CD4-positive, alpha-beta T cell treated with Interleukin-12 subunit alpha and Interleukin-12 subunit beta, for 1 hour (primary cell): ENCODE measurements at places on chromosomes 5 and 9.

- DNase-seq: no peak
Measured at GRCh38 chr5:147554261-147554817, 44.5 kb upstream of the DPYSL3 start.

GRCh38 chr9:10268531-10269485, 344.0 kb downstream of the PTPRD start:
- DNase-seq: no peak

GRCh38 chr9:124004593-124004992, 7.0 kb upstream of the LHX2 start:
- no peak for DNase-seq

- peak; percentile 8 for DNase-seq
Measured at GRCh38 chr9:91694081-91694870, 255.8 kb downstream of the ROR2 start.

GRCh38 chr5:55363856-55364255, 56.1 kb downstream of the MTREX start:
- DNase-seq: no peak

GRCh38 chr5:169571355-169571754, 12.2 kb upstream of the SPDL1 start:
- DNase-seq: no peak

DNA sequence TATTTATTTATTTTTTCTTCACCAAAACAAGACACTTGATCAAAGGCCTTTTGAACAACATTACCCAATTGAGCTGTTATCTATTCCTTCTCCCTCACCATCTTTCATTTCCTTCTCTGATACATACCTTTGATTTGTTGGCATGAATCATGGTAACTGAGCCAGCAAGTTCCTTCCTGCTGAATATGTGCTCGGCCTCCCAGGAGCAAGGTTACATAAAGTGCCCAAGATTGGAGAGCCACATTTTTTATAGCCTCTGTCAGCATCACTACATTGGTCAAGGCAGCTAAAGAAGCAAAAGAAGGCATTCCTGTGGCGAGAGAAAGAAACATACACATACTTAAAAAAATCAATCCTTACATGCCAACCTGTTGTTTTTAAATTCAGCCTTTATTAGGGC, 369.6 kb downstream of the CYLC2 start:
- no peak for DNase-seq

GRCh38 chr5:152118676-152119470, 194.2 kb upstream of the GLRA1 start:
- DNase-seq: no peak

GRCh38 chr5:79183617-79184016, 52.3 kb upstream of the JMY start:
- no peak for DNase-seq

DNA sequence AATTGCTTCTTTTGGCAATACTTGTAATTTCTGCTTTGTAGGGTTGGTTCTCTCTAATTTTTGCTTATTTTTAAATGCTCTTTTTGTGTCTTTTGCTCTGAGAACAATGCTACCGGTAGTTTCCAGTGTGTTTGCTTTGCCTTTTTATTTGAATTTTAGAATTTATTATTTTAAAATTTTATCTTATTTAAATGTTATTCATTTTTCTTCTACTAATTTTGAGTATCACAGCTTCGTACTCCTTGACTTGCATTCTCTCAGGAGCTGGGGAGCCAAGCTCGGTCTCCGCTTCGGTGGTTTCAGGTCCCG, 45.9 kb downstream of the ANXA2R start:
- no peak for DNase-seq

DNA sequence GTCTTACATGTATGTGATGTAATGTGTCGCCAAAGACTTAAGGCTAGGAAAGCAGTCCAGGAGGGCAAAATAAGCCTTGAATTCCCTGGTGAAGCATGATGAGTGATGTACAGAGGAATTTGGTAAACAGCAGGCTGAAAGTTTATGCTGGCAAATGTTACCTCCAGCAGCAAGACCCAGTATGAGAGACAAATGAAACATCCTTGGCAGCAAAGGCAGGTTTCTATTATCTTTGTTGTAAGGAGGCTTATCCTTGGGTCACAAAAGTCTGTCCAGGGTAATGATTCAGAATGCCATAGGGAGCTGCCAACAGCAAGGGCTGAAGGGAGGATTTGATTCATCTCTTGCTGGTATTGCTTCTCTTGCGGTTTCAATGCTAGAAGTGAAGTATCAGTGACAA, 75.9 kb upstream of the HTR4 start:
- no peak for DNase-seq

- no peak for DNase-seq
Measured at GRCh38 chr5:26681861-26682260, 356.5 kb downstream of the CDH9 start.

DNA sequence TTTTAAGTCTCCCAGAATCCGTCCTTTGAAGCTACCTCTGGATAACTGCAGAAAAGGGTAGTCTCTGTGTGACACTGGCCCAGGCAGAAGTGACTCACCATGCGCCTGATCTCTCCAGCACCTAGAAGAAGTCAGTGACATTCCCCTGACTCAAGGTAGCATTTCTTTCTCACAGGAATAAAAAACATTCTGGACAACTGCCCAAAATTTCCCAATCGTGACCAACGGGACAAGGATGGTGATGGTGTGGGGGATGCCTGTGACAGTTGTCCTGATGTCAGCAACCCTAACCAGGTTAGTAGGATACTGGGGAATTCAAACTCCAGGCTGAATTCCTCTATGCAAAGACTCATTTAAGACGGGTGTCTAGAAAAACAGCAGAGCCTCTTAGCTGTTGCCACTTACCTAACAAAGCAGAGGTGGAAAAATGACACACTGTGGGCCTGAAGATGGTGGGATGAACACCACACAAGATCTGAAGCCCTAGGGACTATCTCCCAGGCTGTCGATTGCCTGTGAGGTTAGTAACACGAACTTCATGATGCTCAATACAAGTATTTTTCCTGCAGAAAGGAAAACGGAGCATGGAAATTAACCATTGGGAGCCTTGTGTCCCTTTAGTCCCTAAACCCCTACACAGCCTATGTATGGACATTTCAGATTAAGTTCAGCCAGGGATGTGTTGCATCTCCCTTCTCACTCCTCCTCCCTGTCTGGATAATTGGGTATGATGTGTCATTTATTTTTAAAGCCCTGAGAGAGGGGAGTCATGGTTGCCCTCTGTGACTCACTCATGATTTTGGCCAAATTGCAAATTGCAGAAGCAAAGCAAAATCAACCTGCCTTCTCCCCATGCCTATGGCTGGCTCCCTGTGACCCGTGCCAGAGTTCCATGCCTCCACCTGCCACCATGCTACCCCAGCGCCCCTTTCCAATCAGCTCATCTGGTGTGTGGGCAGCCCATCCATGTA, 37.2 kb downstream of the THBS4 start:
- DNase-seq: no peak

DNA sequence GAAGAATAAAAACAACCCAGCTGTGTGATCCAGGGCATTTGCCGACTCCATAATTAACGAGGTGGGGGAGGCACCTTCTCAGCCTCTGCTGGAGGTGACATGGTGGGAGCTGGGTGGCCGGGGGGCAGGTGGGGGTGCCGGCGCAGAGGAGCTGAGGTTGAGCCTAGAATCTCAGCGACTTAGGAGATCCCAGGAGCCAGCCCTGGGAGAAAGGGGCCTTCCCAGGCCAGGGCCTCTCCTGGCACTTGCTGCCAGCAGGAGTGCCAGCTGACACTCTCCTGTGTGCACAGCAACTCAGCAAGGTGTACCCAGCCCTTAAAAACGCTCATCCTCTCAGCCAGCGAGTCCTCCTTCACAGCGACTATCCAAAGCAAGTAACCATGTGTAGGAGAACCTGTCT, 62.8 kb upstream of the FCN1 start:
- DNase-seq: no peak

- DNase-seq: no peak
Measured at GRCh38 chr5:150143350-150144245, 12.0 kb downstream of the PDGFRB start.

DNA sequence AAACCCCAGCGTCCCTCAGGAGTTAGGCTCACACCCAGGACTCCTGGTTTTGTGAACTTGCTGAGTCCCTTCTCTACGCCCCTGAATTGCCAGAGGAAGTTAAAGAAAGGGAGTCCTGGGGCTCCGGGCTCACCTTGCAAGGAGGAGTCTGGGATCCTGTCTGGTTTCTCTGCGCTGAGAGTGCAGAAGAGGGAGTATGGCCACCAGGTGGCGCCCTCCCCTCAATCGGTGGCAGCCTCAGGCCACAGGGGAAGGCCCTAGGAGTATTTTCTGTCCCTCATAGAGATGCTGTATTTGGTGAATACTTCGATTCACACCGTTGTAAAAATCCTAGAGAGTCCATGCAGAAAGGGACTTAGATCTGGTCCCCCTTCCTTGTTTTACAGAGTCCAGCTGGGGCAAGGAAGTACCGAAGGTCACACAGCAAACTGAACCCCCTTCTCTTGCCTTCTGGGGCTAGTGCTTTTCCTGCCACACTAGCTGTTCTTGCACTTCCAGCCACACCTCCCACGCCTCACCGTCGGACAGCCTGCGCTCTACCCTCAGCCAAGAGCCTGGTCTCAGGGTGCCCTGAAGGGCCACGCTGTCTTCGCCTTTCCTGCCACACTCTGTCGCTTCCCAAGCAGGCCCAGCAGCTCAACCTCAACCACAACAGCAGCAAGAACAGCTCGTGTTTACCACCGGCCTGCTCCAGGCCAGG, 10.2 kb downstream of the HAND1 start:
- DNase-seq: peak; percentile 63

DNA sequence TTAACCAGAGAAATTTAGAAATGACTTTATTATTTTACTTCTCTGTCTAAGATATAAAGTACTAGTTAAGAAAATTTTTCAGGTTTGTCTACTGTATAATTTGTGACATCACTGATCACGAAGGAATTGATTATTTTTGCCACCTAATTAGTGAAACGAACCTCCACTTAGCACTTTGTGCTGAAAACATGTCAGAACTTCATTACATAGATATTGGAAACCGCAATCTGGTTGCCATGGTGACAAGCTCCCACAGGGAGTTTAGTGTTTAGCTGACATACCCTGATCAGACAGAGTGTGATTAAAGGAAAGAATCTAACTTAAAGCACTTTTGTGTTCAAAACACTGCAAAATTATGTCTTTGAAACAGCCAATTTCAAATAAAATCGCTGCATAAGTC, 668.4 kb upstream of the CCNG1 start:
- DNase-seq: no peak

DNA sequence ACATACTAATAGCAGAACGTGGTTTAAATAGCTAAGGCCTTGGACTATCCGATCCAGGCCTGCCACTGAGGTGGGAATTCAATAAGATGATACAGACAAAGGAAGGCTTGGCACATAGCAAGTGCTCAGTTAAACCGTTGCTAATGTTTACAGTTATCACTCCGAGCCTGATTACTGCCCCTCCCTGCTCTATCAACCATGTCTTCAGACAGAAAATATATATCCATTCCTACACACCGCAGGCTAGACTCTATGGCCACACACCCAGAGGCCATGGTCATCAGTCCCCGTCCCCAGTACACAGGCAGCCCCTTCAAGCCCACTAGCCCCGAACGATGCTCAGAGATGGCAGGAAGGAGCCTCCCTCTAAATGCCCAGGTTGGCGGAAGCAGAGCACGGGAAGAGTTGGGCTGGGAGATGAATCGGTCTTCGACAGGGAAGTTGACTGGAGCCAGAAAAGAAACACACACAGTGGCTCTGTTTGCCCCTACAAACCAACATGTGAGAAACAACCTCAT, 49.7 kb upstream of the STXBP1 start:
- no peak for DNase-seq

DNA sequence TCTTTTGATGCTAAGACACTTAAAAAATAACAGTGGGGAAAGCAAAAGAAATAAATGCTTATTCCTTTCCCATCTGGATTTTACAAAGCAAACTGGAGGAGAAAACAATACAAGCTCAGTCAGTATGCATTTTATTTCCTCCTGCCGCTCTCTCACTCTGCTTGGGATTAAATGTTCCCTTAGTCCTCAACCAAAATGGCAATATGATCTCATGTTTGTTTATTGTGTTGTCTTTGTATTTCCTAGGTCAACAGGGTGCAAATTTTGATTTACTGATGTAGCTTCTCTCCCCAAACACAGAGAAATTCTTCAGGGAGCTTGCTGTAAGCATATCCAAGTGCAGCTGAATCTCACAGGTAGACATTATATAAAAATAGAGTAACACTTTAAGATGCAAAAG, 92.1 kb upstream of the ERBIN start:
- DNase-seq: no peak

DNA sequence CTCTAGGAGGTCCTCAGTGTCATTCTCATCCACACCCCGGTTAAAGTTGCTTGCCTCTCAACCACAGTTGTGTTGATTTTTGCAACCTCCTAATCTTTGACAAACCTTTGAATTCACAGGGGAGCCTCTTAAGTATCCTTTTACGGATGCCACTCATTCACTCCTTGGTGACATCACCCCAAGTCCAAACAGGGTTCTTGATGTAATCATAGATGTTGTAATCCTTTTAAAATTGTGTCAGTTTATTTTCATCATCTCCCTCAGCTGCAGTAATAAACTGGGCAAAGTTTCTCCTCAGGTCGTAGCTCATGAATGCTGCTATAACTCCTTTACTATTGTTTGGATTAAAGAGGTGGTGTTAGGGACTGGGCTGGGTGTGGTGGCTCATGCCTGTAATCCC, 637.2 kb upstream of the NUDT12 start:
- no peak for DNase-seq

GRCh38 chr9:137679695-137680305, 61.0 kb downstream of the EHMT1 start:
- DNase-seq: no peak

DNA sequence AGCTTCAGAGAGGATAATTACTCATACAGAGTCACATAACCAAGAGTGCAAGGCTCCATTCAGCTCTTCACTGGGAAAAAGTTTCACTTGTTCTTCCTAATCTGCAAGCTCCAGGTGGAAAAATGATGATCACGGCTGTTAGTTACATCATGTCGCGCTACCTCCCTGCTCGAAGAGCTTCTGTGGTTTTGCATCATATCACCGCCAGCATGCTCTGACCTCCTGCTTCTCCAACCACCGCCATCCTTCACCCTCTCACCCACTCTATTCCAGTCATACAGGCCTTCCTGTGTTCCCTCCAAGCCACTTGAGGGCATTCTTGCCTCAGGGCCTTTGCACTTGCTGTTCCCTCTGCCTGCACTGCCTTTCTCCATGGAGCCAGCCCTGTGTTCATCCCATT, 47.1 kb downstream of the COL27A1 start:
- DNase-seq: no peak

GRCh38 chr5:36606428-36607113, at the start of gene SLC1A3:
Gene SLC1A3, plus strand, starts transcription at chr5:36606606. Its CDS starts 1,818 bp downstream, at chr5:36608424.
- DNase-seq: no peak

- DNase-seq: no peak
Measured at GRCh38 chr5:72427488-72428437, 79.4 kb downstream of the ZNF366 start.

DNA sequence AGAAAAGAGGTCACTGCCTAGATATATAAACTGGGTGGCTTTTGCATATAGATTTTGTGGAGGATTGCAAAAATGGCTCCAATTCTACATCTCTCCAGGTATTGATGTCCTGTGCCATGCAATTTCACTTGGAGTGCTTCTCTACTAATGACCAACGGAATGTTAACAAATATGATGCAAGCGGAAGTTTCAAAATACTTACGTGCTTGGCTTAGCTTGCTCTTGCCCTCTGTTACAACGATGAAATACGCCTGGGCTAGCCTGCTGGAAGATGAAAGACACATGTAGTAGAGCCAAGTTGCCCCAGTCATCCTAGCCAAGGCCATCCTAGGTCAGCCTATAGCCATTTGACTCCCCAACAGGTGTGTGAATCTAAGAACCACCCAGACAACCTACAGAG, 3.6 kb upstream of the POC5 start:
- no peak for DNase-seq
